ENCODE measurements at places on chromosomes 11 and 22.
A peak's percentile ranks its signal among the peaks of the same experiment; 100 is the strongest.

DNA sequence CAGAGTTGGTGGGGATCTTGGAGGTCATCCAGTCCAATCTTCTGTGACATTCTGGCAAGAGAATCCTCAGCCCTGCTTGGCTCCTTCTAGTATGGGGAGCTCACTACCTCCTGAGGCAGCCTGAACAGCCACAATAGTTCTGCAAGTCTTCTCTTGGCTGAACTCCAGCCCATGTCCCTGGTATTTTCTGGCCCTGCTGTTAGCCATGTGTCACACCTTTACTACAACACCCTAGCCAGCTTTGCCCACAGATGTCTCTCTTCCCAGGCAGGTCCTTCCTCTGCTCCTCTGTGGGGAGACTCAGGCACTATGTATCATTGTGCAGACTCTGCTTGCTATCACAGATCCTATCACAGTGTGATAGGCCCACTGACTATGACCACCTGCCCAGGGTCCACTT lies 297.7 kb downstream of the CTTN start:
- DNase-seq: no peak

DNA sequence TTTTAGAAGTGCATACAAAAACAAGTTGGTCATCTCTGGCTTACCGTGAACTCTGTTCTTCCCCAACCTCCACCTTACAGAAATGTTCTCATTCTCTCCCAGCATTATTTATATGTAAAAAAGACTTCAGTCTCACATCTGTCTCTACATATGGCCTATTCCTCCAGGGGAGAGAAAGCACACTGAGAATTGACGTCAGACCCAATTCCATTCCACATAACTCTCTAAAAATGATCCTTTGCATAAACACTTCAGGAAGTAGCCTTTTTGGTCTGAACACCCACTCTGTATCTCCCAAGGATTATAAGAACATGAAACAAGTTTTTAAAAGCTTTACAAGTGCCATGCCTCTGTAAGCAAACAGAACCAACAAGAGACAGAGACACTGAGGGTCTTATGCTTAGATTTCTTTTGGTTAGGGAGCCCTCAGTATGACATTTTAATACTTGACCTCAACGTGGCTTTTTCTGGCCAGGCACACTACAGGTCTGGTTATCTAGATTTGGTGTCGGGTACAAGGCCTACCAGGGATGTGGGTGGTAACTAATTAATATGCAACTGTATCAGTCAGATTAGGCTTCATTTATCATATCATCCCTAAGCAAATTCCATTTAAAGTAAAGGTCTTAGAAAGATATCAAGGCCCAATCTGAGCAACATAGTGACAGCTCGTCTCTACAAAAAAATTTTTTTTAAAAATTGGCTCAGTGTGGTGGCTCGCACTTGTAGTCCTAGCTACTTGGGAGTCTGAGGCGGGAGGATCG lies 48.5 kb upstream of the PPP2R1B start:
- no peak for DNase-seq

GRCh38 chr22:47148510-47148909 lies 386.1 kb downstream of the TBC1D22A start:
- DNase-seq: no peak

- DNase-seq: no peak
Observed at GRCh38 chr11:35424157-35424940, 5.0 kb upstream of the SLC1A2 start.

- DNase-seq: no peak
Observed at GRCh38 chr22:36756746-36757655, 18.9 kb downstream of the IFT27 start.

DNA sequence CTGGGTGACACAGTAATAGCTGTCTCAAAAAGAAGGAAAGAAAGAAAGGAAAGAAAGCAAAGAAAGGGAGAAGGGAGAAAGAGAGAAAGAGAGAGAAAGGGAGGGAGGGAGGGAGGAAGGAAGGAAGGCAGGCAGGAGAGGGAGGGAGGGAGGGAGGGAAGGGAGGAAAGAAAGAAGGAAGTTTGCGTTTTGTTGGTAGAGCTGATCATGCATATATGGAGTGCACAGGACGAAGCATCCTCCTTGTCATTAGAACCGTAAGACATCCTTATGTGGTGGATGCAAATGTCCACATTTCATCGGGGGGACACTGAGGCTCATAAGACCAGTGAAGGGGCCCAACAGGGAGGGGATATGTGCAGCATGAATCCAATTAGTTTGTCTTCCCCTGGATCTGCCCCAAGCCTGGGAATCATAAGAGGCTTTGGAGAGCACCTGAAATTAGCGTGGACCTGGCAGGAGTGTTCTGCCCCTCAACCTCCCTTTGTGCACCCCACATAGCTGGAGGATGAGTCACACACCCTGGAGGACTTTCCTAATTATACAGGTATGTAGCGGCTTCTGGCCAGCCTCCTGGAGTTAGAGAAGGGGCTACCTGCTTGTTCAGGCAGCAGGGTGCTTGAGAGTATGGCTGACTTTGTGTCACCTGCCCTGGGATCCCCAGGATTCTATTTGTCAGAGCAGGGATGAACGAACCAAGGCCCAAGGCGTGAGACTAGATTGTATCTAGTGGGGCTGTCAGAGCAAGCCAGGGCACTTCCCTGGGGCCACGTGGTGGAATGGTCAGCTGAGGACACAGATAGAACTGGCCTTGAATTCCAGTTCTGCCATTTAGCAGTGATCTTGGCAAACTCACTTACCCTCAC lies 119.7 kb upstream of the CD82 start:
- no peak for DNase-seq

DNA sequence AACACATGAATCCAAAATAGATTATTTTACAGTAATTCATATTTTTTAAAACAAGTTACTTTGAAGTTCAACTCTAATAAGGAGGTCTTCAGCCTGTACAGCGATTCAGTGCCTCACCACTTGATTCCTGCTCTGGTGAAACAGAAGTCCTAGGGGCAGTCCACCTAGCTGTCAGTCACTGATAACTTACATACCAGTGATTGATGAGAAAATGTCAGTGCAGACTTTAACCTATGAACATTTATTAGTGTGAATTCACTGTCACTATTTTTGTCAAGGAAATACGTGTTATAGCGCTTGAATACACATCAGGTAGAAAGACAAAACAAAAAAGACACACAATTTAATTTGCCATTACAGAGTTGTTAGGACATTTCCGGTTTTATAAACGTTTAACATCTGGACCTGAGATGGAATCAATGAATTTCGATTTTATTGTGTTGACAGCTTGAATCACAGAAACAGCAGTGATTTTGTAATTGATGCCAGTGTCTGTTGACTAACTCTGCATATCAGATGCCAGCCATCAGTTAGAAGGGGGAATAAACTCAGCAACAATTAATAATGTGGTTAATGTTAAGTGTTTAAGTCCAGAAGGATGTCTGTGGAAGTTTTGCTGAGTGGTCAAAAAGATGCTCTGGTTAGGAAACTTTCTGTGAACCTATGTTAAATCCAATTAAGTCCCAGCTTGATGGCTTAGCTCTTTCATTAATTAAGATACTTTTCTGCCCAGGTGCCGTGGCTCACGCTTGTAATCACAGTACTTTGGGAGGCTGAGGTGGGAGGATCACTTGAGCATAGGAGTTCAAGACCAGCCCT lies 34.5 kb downstream of the ELF5 start:
- no peak for DNase-seq

DNA sequence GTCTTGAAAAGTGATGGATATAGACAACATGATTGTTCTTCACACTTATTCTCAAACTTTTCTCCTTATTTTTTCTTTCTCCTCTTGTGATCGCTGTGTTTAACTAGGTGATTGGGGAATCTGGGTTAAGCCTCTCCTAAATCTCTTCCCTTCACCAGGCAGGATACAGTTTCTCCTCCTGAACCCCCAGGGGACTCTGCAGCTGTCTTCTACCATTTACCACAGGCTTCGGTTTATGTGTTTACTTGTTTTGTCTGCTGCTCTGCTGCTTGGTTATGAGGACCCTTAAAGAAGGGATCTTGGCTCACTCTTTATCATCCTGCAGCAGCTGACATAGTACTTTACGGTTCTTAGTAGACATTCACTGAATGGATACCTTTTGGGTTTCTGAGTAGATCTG lies 124.2 kb downstream of the NCAM1 start:
- DNase-seq: no peak

DNA sequence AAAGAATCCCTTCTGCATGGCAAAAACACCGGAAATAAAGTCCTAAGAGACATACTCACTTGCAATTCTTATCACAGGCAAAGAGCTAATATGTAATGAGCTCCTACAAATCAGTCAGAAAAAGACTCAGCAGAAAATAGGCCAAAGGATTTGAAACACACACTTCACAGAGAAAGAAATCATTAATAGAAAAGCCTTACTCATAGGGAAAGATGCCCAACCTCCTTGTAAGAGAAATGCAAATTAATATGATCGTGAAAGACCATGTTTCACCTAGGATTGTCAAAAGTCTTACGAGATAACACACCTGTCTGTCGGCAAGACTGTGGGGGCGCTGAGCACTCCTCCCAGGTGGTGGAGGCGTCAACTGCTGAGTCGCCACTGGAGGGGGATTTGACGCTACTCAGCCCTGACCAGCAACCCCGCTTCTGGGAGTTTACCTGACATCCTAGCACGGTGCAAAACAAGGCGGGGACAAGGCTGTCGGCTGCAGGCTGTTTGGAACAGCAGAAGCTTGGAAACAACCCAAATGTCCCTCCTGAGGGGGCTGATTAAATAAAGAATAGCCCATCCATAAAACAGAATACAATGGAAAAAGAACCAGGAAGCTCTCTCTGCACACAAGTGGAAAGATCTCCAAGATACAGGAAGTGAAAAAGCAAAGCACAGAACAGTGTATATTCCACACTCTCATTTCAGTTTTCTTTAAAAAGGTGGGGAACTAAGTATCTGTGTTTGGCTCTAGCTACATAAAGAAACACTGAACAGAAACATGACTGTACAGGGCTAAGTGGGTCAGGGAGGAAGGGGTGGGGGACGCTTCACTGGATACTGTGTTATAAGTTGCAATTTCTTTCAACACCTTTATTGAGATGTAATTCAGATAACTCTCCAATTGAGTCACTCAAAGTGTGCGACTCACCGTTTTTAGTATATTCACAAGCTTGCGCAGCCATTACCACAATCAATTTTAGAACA lies 11.5 kb downstream of the CSNK1E start:
- DNase-seq: peak; percentile 42

- DNase-seq: no peak
Observed at GRCh38 chr11:78313181-78313795, 104.3 kb downstream of the GAB2 start.

DNA sequence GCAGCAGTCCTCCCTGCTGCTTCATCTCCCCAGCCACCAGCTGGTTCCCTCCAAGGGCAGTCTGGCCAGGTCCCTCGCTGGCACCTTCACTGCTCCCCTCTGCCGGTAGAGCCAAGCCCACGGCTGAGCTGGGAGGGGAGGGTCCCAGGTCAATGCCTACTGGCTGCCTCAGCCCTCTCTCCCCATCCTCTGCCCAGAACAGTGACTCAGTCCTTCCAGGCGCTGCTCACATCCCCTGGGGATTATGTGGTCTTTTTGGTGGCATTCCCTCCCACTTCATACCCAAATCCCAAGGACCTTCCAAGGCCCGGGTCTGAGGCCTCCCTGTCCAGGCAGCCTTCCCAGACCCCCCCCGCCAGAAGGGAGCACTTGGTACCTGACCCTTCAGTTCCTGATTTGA lies 44.9 kb downstream of the WNT7B start:
- no peak for DNase-seq

GRCh38 chr11:131290185-131290584 lies 80.2 kb upstream of the NTM start:
- DNase-seq: no peak

- DNase-seq: no peak
Observed at GRCh38 chr22:39290724-39291161, 28.7 kb downstream of the RPL3 start.

GRCh38 chr11:79249295-79249993 lies 191.4 kb downstream of the TENM4 start:
- DNase-seq: no peak

- no peak for DNase-seq
Observed at GRCh38 chr22:30564761-30565119, 9.7 kb downstream of the GAL3ST1 start.

- DNase-seq: peak; percentile 77
Observed at GRCh38 chr22:44735518-44736428, 16.6 kb upstream of the ARHGAP8 start.

- no peak for DNase-seq
Observed at GRCh38 chr11:21723678-21724077, 469.2 kb upstream of the ANO5 start.

DNA sequence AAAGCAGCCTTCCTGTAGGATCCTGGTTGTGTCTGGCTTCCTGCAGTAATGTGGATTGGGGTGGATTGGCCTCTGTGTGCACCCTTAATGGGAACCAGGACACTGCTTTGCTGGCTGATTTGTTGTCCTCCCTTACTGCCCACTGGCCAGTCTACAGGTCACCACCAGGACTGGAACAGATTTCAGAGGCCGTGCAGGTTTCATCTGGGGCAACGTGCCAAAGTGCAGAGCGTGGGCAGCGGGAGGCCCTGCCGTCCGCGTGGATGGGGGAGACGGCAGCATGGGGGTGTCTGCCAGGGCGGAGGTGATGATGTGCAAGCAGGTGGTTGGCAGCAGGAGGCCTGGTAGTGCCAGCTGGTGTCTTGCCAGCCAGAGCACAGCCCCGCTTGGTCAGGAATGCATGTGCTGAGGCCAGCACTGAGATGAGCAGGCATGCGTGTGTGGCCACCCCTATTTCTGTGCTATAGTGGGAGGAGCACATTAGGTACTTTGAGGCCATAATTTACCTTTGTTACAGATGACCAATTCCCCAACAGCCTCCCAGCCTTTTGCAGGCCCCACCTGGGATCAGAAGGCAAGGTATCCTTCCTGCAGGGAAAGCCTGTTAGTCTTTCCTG lies 24.3 kb downstream of the BCR start:
- no peak for DNase-seq

DNA sequence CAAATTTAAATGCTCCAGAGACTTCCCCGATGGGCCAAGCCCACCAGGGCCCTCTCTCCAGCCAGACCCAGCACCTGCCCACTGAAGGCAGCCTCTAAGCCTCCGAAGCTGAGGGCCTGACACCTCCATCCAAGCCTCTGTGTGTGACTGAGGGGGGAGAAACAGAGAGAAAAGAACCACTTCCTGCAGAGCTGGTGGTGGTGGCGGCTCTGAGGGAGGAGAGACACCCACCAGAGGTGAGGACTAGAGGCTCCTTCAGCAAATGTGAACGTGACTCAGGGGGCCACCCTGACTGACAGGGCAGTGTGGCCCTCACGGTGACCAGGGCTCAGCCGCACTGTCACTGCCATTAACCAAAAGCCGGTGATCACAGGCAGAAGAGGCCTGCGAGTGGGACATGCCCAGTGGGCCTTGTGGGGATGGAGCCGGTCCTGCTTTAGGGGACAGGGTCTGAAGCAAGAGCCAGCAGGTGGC lies 31.0 kb upstream of the CD5 start:
- DNase-seq: peak; percentile 61

GRCh38 chr11:11391796-11392463 lies 38.9 kb upstream of the CSNK2A3 start:
- no peak for DNase-seq
